ENCODE measurements at places on chromosomes 5 and 9. TPM values are rescaled to one million over a fixed set of nuclear protein-coding genes. Genes with fewer than 3 reads are reported as not detected.

GRCh38 chr5:61731946-61732314, 399.9 kb downstream of the ZSWIM6 start:
- no peaks in the 10 kb centered on the region for H3K36me3 ChIP-seq
- H3K27me3 ChIP-seq: peaks cover 31% of the 10 kb centered on the region
- no peak overlapping the region for H3K4me3 ChIP-seq
- H3K27ac ChIP-seq: no peak overlapping the region
- no peaks in the 10 kb centered on the region for H3K4me1 ChIP-seq
- DNase-seq: no peak

DNA sequence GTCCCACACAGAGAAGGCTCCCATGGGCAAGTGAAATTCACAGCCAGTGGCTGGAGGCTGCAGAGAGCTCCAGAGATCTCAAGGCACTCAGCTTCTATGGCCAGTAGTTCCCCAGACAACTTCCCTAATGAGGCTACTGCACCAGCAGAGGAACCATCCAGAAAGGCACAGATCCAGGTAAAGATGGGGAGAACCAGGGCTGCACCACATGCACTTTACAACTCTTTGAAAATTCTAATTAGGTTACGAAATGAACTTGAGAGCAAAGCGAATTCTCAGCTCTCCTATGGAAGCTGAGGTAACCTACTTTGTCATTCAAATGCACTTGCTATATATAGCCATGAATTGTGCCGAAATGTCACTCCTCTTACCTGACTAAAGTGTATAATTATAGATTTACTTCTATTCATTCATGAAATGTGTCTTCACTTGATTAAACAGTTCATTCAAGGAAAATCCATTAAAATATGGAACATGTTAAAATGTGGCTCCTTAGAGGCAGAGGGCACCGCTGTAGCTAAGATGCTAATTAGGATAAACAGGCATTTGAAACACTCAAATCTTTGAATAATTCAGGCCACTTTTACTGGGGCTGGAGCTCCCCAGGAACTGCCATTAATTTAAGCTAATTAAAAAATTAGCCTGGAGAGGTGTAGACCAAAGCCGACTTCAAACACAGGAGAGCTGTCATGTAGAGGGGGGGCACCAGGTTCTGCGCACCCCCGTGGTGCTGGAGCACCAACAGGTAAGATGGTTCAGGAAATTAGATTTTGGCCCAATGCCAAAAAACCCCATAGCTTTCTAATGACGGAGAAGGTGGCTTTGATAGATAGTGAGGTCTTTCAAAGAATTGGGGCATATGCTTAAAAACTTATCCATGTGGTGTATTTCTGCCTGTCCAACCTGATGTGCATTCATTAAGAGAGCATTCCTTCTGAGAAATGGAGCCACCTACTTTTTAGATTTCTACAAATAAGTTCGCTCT, 204.1 kb downstream of the GABBR2 start:
- no peak for DNase-seq
- peaks cover 58% of the 10 kb centered on the region for H3K27me3 ChIP-seq
- peaks cover 9% of the 10 kb centered on the region for H3K4me1 ChIP-seq
- H3K36me3 ChIP-seq: no peaks in the 10 kb centered on the region
- no peak overlapping the region for H3K27ac ChIP-seq

DNA sequence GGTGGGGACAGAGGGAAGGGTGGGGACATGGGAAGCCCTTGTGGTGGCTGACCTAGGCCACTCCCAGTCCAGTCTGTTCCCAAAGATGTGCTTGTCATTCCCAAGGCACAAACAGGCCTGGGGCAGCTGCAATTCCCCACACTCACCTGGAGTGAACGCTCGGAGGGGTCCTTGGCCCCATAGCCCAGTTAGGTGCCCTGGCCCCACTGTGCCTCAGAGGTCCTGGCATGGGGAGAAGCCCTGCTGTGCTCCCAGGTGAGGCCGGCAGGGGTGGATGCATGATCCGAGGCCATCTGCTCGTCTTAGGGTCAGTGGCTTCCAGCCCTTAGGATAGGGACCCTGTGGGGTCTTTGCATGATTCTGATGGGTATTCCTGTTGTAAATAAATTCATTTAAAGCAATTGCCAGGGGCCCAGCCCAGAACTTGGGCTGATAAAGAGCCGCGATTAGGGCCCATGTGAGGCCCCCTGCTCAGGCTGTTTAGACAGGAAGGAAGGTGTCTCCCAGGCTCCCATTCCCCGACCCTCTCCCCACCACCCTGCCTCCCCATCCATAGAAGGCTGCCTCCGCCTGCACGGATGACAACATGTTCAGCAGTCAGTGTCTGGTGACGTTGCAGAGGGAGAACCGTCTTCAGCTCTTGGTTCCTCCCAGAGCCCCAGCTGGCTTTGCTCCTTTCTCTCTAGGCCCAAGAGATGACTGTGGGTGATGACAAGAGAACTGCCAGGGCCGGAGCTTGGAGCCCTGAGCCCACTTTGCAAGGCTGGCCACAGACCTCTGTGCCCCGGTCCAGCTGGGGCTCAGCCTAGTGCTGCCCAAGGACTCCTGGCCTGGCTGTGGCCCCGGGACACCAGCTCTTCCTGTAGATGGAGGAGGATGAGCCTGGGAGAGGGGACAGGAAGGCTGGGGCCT, 28.4 kb upstream of the IRX4 start:
- H3K27me3 ChIP-seq: peaks cover 40% of the 10 kb centered on the region
- H3K36me3 ChIP-seq: no peaks in the 10 kb centered on the region
- no peak for DNase-seq
- no peak overlapping the region for H3K27ac ChIP-seq
- no peaks in the 10 kb centered on the region for H3K4me1 ChIP-seq
- no peak overlapping the region for H3K4me3 ChIP-seq

DNA sequence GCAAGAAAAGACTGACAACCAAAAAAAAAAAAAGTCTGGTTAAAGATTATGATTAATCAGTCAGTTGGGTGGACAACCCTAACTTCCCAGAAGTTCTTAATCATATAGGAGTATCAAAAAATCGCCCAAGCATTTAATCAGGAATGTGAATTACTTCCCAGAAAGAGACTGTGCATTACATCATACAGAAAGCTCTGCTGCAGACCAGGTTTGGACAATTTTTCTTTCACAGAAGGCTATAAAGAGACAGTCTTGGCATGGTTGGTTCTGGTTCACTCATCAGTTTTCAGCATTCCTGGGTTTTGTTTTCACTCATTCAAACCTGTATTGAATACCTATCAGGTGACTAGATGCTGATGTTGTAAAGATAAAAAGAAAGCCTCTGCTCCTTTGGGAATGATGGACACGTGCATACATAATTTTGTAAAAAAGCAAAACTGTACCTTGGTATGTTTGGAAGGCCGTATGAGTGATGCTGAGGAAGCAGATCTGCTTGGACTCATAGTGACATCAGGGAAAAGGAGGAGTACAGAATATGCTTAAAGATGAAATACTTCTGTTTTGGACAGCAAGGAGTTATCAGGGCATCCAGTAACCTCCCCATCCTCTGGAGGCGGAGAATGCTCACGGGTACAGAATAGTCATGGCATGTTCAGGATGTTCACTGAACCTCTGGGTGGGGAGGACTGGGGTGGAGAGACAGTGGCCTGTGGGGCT, 178.4 kb downstream of the GNA14 start:
- peaks cover 11% of the 10 kb centered on the region for H3K27me3 ChIP-seq
- no peak for DNase-seq
- H3K4me3 ChIP-seq: no peak overlapping the region
- no peaks in the 10 kb centered on the region for H3K4me1 ChIP-seq

- peaks cover under 1% of the 10 kb centered on the region for H3K27me3 ChIP-seq
- H3K4me1 ChIP-seq: no peaks in the 10 kb centered on the region
- DNase-seq: no peak
Observed at GRCh38 chr9:17532461-17532860, 46.4 kb upstream of the SH3GL2 start.

- peak within 1 kb of the TSS; percentile 85 for H3K4me3 ChIP-seq
- H3K4me1 ChIP-seq: peaks cover 25% of the 10 kb centered on the region
- no peaks in the 10 kb centered on the region for H3K36me3 ChIP-seq
- H3K27ac ChIP-seq: peak within 1 kb of the TSS; percentile 95
- no peaks in the 10 kb centered on the region for H3K27me3 ChIP-seq
Observed at GRCh38 chr9:136996361-136997292, at the start of gene CLIC3. TSS of gene CLIC3 (minus strand) at chr9:136996568. CDS start at chr9:136996543, 25 bp downstream.

DNA sequence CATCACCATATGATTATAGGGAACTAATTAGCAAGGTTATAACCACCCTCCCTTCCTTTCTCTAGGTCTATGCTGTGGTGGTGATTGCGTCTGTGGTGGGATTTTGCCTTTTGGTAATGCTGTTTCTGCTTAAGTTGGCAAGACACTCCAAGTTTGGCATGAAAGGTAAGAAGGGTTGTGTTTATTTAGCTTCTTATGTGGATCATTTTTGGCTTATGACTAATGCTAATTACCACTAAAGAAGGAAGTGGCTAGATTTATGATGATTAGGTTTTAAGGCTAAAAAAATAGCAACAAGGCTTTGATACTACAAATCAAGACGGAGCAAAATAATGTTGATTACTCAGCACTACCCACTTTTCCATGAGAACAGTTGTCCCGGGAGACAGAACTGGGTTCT, 82.4 kb downstream of the NTRK2 start:
- H3K4me1 ChIP-seq: peaks cover 31% of the 10 kb centered on the region
- H3K36me3 ChIP-seq: no peaks in the 10 kb centered on the region
- peak overlapping the region; percentile 29 for H3K27ac ChIP-seq
- peak; percentile 10 for DNase-seq

DNA sequence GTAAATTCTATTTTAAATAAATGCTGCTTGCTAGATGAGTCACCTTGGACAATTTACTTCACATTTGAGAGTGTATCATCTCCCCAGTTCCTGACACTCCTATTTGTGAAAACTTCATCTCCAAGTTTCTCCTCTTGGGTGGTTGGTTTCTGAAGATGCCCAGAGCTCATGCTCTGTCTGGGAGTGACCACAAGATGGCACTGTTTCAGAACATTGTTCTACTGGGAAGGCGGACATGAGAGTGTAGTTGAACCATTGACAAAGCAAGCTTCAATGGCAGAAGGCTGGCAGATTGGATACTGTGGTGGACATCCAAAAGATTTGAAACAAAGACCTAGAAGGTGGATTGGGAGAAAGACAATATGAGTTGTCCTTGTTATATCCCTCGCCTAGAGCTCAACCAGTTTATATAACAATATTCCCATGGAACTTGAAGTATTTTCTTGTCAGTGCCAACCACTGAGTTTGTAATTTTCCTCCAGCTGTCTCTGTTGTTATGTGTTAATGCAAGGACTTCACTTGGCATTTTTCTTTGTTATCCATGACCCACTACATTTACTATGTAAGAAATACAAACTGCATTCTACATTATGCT, 234.3 kb upstream of the ANKH start:
- no peaks in the 10 kb centered on the region for H3K36me3 ChIP-seq
- peaks cover 12% of the 10 kb centered on the region for H3K27me3 ChIP-seq
- no peak for DNase-seq

- no peak overlapping the region for H3K27ac ChIP-seq
- no peaks in the 10 kb centered on the region for H3K4me1 ChIP-seq
- H3K4me3 ChIP-seq: no peak overlapping the region
- H3K36me3 ChIP-seq: no peaks in the 10 kb centered on the region
Observed at GRCh38 chr5:110088676-110089436, 399.1 kb downstream of the MAN2A1 start.

DNA sequence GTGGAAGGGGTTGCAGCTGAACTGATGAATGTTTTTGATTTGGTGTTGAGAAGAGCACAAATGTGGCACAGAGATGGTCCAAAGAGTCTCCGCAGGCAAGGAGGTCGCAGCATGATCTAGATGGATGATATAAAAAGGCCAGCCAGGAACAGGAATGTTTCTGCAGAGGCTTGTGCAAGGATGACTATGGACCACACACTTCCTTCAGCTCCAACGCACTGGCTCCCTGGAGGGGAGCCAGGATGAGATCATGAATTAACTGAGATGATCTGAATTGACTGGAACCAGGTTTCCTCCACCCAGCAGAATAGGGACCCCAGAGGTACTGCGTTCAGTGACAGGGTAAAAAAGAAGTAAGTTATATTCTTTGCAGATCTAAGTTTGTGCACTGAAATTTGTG, 89.0 kb downstream of the ARSB start:
- peaks cover 6% of the 10 kb centered on the region for H3K36me3 ChIP-seq
- no peak for DNase-seq
- H3K4me1 ChIP-seq: peaks cover 3% of the 10 kb centered on the region
- H3K27me3 ChIP-seq: no peaks in the 10 kb centered on the region
- no peak overlapping the region for H3K27ac ChIP-seq
- no peak overlapping the region for H3K4me3 ChIP-seq

Gene COL15A1
- total RNA-seq: not detected

Gene APC
- 33.2 TPM for total RNA-seq

Gene GRXCR2
- not detected for total RNA-seq

Measured in T-helper 17 cell (primary cell).